ENCODE measurements at places on chromosomes 16 and 17.

- DNase-seq, result no peak
Measured at GRCh38 chr16:66849021-66849420, 4.8 kb downstream of the CA7 start.

GRCh38 chr17:75288770-75289114 lies 491 bp downstream of the SLC25A19 start:
- DNase-seq, result peak; percentile 56

GRCh38 chr17:68908045-68908444 lies 47.1 kb downstream of the ABCA8 start:
- no peak for DNase-seq

- no peak for DNase-seq
Measured at GRCh38 chr17:16001226-16001897, 1.7 kb downstream of the TTC19 start.

DNA sequence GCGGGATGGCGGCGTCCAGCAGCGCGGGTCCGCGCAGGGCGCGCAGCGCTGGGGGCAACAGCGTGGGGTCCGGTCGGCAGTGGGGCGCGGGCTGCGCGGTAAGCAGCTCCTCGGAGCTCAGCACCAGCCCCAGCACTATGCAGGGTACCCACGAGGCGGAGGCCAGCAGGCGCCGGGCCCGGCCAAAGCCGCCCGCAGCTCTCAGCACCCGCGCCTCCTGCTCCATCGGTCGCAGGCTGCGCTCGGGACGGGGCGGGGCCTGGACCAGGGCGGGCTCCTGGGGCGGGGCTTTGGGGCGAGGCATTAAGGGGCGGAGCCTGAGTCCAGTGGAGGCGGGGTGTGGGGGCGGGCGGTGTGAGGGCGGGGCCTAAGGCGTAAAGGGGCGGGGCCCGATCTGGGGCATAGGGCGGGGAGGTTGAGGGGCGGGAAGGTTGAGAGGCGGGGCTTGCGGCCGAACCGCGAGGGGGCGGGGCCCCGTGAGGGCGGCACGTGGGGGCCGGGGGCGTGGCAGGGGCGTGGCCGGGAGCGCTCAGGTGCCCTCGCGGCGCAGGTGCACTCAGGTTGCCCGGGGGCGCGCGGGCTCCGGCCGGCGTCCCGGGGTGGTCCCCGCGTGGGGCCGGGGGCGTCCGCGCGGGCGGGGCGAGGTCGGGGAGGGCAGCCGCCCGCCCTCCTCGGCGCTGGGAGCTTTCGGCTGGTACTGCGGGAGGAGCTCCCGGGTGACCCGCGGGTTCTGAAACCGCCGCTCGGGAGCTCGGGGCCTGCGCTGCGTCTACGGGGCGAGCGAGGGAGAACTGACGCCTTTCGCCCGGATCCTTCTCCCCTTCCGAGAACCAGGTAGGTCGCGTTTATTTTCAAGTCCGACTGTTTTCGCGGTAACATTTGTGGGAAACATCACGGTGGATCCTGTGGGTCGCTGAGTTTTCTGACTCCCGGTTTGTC lies 1.4 kb upstream of the SLC22A31 start:
- DNase-seq, result peak; percentile 77

DNA sequence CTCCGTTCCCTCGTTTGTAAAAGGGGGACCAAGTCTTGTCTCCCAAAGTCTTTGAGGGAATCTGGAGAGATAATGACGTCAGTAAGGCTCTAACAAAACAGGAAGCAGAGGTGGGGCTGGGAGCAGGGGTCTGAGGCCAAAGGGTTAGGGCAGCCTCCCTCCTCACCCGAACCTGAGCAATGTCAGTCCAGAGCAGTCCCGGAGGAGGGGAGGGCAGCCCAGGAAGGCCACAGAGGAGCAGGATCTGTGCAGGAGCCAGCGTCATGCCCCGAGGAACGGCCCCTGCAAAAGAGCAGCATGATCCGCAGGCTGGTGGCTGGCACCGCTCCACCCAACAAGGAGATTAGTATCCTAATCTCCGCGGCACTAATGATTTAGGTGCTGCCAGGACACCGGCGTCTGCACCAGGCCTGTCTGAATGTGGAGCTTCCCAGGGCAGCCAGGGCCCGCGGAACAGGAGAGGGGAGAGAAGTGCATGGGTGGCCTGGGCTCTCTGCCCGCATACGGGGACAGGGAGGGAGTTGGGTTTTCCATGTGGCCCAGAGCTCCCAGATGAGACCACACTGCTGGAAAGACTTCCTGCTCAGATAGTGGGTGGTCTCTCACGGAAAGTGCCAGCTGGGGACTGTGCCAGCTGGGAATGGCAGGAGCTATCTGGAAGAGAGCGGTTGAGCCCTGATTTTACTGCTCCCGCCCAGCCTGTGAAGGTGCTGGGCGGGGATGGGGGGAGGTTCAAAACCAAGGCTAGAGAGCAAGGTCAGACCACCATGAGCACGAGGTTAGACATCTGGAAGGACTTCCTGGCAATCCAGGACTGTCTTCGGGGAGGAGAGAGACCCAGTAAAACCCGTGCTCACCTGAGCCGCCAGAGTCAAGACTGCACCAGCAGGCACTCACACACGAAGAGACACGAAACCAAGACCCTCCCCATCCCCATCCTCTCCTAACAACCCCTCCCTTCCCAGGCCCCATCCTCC lies 11.0 kb upstream of the KRT17 start:
- DNase-seq, result no peak

DNA sequence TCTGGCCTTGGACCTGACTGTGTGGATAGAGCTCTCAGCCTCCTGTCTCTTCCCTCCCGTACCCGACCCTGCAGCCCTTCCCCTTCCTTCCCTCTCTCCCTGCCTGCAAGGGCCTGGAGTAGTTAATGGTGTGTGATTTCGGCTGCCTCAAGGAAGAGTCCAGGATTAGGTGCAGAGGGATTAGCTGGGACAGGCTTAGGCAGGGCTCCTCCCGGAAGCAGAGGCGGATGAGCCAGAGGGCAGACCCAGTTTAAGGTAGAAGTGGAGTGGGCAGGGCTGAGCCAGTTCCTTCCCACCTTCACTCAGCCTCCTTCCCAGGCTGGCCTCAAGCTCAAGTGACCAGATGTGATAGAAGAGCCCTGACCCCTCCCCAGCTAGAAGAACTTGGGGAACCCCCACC lies 16.8 kb downstream of the GUCY2D start:
- no peak for DNase-seq

DNA sequence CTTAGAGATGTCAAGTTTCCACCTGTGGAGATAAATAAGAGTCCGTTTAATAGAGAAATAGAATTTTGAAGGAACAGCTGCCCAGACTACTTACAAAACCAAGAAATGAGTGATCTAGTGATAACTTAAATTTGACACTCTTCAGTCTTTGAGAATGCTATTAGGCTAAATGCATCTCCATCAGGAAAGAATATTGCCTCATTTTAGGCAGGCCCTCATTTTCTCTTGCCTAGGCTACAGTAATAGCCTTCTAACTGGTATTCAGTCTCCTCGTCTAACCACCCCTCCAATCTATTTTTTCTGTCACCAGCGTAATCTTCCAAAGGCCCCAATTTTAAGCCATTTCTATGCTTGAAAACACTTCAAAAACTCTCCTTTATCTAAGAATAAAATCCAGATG lies 537.8 kb upstream of the CA10 start:
- no peak for DNase-seq

DNA sequence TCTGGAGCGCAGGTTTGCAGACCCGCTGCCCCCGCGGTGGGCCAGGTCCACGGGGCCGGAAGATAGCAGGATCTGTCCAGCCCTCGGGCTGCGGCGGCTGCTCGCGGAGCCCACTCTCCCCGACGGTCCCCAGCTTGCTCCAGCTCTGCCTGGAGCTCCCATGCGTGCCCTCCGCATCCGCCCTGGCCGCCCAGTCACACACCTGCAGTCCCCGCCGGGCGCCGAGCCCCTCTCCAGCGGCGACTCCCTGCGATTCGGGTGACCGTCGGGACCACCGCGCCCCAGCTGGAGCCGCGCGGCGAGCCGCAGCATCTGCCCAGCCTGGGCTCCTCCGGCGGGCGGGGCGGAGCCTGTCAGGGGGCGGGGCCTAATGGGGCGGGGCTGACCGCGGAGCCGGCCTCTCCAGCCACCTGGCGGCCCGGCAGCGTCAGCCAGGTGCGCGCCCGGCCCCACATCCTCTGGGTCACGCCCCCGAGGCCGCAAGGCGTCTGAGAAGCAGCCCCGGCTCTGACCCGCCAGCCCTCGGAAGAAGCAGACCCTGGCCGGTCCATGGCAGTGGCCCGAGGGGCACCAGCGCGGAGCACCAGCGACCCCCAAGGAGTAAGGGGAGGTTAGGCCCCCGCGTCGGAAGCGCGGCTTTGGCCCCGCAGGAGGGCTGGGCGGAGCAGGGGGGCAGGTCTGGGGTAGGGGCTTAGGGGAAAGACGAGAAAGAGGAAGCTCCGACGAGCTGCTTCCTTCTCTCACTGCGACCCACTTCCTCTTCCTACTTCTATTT lies at the start of gene PIK3R5:
Gene PIK3R5 (minus strand): TSS at position 314 of the 775 bp plus-strand sequence. CDS start 54,213 bp downstream, outside the sequence.
- DNase-seq, result peak; percentile 72

DNA sequence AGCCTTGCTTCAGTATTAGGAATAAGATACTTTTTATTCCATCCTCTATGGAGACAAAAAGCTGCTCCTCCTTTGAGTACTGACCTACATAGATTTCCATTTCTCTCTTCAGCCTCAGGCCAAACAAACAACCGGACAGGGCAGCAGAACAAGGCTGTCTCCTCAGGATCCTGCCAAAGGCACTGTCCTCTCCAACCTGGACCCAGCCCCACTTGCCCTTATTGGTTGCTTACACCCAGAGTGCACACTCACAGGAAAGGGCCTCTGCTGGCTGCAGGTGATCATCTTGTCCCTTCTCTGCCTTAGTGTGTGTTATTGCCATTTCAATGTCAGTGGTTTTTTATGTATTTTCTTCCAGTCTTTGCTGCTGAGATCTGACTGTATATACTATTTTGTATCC lies 26.6 kb downstream of the LIG3 start:
- no peak for DNase-seq

DNA sequence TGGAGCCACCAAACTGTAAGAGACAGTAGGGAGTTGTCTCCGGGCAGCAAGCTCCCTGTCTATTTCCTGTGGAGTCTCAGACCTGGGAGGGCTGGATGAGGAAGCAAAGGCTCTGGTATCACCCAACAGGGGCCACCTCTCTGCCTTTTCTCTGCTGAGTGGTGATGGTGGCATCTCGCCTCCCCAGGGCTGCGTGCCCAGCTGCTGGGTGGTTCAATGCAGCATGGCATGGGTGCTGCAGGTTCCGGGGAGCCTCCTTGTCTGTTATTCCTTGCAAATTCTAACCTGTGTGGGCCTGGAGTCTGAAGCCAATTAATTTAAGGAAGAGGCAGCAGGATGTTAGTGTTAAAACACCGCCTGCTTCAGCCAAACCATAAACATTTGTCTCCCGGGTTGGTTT lies 78.2 kb downstream of the CCDC182 start:
- no peak for DNase-seq

GRCh38 chr16:84555418-84556196 lies 51.1 kb upstream of the MEAK7 start:
- DNase-seq, result no peak

DNA sequence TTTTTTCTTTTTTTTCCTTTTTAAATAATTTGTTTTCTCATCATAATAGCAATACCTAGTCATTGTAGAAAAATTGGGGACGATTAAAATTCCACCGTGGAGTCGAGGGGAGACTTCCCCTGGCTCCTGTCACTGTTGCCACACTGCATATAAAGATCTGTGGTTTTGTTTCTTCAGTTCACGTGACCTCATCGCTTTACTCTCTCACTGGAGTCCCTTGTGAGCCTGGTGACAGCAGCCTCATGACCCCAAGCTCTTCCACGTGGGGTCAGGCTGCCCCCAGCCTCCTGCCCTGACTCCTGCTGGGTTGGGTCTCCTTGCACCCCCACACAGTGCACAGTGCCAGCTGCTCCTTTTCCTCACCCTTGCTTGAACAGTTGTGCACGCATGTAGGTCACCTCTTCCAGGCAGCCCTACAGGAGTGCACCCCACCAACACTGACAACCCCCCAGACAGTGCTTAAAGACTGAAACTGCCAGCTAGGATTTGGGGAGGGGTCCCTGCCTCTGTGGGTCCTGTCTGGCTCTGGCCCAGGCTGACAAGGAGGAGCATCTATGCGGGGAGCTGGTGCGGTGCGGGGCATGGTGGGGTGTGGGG lies 7.3 kb upstream of the METRNL start:
- no peak for DNase-seq

DNA sequence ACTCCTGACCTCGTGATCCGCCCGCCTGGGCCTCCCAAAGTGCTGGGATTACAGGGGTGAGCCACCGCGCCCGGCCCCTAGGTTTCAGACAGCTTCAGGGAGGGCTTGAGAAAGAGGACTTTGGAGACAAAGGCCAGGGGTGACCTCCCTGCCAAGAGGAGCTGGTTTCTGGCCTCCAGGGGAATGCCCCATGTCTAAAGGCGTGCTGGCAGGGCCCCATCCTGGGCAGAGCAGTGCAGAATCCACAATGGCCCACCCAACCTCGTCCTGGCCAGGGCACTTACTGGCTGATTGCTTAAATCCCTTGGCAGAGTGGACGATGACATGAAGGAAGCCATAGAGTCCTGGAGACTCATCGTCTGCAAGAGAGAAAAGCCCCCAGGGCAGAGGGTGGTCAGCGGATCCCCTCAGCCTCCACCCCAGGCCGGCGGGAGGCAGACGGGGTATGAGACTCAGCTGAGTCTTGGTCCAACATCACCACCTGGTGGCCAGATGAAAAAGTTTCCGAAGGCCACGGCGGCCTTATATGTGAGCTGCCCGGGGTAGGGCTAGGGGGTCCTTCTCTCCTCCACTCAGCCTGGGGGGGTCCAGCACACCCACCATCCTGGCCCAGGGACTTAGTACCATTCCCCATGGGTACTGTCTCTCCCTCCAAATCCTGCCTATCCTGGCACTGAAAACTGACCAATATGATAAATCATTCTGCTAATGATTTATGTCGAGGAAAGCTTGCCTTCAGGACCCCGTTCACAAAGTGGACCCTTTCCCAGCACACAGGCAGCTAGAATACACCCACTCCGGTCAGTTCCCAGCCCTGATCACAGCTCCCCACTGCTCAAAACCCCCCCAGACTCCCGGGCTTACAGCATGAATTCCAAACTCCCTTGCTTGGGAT lies 59.1 kb downstream of the TIMM22 start:
- DNase-seq, result peak; percentile 44

GRCh38 chr17:57707892-57708291 lies 37.2 kb downstream of the CCDC182 start:
- DNase-seq, result no peak

- DNase-seq, result no peak
Measured at GRCh38 chr17:48503747-48504146, 27.1 kb downstream of the HOXB1 start.

GRCh38 chr17:83035722-83036121 lies 43.7 kb upstream of the METRNL start:
- DNase-seq, result no peak

- no peak for DNase-seq
Measured at GRCh38 chr17:82627405-82627804, 20.8 kb downstream of the WDR45B start.

- DNase-seq, result peak; percentile 69
Measured at GRCh38 chr17:17681187-17681743, at the start of gene RAI1. TSS of gene RAI1 (plus strand) at chr17:17681458. CDS start at chr17:17792949, 111,491 bp downstream.

DNA sequence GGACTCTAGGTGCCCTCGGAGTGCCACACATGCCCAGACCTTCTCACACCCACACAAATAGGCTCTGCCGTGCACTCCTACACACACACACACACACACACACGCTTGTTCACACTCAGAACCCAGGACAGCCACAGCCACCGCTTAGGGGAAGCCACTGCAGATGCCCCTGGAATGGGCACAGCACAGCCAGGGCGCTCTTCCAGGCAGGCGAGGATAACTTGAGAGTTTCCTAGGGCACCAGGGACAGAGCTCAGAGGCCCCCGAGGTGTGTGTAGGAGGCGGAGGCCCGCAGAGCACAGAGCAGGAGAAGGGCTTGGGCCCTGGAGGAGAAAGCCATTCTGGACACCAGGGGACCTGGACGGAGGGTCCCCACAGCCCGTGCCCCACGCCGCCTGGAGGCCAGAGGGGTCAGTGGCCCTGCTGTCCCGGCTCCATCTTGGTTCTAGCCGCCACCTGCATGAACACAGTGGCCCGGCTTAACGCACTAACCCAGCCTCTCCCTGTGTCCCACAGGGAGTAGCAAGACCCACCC lies 21.0 kb downstream of the TRARG1 start:
- no peak for DNase-seq

All from stimulated activated CD4-positive, alpha-beta T cell treated with anti-CD3 and anti-CD28 coated beads, Interleukin-4, amount 100 ng/mL, for 24 hours (primary cell).